ENCODE measurements at places on chromosomes 3 and 15. TPM values are rescaled to one million over a fixed set of nuclear protein-coding genes. Genes with fewer than 3 reads are reported as not detected.

DNA sequence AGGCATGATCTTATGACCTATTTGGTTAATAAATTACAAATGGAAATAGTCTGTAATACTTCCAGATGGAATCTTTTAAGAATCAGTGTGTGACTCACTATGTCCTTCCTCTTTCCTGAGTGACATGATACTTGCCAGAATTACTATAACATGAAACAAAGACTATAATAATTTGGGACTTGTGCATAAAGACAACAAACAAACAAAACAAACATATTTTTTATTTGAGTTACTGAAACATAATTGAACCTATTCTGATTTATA lies 1268.1 kb downstream of the OTOL1 start:
- DNase-seq, result no peak

The FSTL1 gene
- total RNA-seq, result 66.6 TPM

The ATP13A3 gene
- 143 TPM for total RNA-seq

GRCh38 chr3:42700366-42701288 lies 2.0 kb downstream of the HHATL start:
- no peak for DNase-seq

The GRAMD1C gene
- total RNA-seq, result 11.6 TPM

GRCh38 chr3:64438066-64438465 lies 212.8 kb upstream of the PRICKLE2 start:
- DNase-seq, result no peak

The KCNH8 gene
- total RNA-seq, result 16.0 TPM

The IL5RA gene
- total RNA-seq, result 3.1 TPM

DNA sequence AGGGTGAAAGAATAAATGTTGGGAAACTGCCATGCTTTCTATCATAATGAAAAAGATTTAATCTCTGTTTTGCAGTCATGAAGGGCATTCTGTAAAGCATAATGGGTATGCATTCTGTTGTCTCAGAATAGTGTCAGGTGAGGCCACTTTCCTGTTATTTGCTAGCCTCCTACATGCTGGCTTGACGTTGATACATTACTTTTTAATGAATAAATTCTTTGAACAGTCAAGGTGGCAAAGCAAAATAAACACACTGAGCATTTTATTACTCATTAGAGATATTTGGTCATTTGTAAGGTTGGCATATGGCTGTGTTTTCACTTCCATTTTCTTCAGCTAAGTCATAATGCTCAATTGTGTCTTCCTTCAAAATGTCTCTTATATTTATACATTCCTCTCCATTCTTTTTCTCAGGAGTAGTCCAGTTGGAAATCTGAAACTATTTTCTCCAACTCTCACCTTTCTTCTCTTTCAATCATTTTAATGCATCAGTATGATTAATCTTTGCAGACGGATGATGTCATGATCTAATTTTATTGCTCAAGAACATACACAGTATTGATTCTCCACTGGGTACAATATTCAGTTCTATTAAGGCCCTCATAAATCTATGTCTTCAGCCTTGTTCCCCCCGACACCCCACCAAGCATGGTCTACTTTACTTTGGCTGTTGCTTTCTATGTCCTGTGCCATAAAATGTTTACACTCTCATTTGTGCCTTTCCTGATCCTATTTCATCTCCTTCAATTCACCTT lies 290.7 kb downstream of the GBE1 start:
- DNase-seq, result no peak

The CHL1 gene
- 490 TPM for total RNA-seq

The GOLGA6L7 gene
- total RNA-seq, result not detected

The CFAP100 gene
- total RNA-seq, result 1.8 TPM

The SCN11A gene
- total RNA-seq, result 0.64 TPM

GRCh38 chr3:156635034-156635433 lies 39.4 kb upstream of the TIPARP start:
- no peak for DNase-seq

DNA sequence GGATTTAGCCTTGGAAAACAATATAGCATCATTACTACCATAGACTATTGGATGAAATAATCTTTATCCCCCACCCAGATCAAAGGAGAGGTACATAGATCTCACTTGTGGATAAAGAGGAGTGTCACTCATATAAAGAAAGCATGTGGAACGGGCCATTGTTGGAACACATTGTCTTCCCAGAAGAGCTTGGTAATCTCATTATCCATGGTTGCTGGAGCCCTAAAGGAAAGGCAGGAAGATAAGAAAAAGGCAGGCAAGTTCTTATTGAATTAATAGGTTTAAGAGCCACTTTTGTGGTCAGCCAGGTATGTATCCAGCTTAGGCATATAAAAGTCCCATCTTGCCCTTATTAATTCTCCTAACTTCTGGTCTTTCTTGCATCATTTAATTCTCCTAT lies 659.1 kb downstream of the GRM7 start:
- no peak for DNase-seq

The SUCNR1 gene
- total RNA-seq, result 0.73 TPM

The DUOX2 gene
- total RNA-seq, result not detected

- DNase-seq, result no peak
Measured at GRCh38 chr3:44106756-44107155, 134.9 kb upstream of the TOPAZ1 start.

The CHRNA5 gene
- total RNA-seq, result 5.1 TPM

The HEG1 gene
- total RNA-seq, result 17.2 TPM

DNA sequence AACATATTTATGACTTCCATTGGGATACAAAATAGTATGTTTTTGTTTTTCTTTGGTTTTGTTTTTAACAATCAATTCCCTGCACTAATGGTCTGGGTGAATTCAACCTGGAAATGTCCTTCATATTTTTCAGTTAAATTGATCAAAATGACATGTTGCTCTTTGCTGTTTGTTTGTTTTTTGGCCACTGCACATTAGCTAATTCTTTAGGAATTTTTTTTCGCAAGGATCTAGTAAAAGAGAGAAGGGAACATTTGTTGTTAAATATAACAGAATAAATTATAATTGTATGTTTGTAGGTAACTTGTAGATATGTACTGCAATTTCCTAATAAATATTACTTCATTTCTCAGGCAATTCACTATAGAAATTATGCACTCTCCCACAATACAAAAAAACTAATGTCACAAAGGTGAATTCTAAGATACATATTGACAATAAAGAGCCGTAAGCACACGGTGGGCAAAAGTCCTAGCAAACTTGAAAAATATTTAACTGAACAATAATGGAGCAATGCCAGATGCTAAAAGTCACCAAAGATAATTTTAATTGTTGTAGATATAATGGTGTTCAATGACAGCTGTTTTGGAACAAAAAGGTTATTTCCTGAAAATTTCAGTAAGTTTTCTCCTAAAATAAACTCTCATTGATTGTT lies 21.4 kb upstream of the PPARG start:
- DNase-seq, result no peak

GRCh38 chr15:73335471-73335870 lies 33.3 kb downstream of the HCN4 start:
- DNase-seq, result no peak

DNA sequence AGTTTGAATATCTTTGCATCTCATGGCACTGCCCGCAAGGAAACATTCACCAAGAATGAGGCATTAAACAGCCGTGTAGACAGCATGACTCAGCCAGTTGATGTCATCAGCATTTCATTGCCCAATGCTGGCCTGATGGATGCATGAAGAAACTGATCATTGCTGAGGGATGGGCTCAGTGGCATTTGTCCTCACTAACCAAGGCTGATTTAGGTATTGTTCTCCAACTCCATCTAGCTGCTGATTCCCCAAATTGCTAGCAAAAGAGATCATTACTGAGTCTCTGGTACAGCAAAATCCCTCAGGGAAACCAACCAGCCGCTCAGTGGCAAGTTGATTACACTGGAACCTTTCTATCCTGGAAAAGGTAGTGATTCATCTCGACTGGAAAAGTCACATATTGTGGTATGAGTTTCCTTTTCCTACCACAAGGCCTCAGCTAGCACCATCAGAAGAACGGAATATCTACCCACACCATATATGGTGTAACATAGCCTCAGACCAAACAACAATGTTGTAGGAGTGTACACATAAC lies 186.5 kb upstream of the GAP43 start:
- DNase-seq, result no peak

The GHSR gene
- not detected for total RNA-seq

The CD86 gene
- total RNA-seq, result 1.00 TPM

GRCh38 chr15:100373942-100374341 lies 32.2 kb upstream of the ADAMTS17 start:
- DNase-seq, result no peak

- DNase-seq, result no peak
Measured at GRCh38 chr3:131630807-131631206, 128.0 kb upstream of the MRPL3 start.

The HYAL1 gene
- total RNA-seq, result 2.1 TPM

- peak; percentile 7 for DNase-seq
Measured at GRCh38 chr3:28940530-28940929, 340.3 kb upstream of the RBMS3 start.

GRCh38 chr3:123110282-123110975 lies 43.6 kb downstream of the PDIA5 start:
- no peak for DNase-seq

DNA sequence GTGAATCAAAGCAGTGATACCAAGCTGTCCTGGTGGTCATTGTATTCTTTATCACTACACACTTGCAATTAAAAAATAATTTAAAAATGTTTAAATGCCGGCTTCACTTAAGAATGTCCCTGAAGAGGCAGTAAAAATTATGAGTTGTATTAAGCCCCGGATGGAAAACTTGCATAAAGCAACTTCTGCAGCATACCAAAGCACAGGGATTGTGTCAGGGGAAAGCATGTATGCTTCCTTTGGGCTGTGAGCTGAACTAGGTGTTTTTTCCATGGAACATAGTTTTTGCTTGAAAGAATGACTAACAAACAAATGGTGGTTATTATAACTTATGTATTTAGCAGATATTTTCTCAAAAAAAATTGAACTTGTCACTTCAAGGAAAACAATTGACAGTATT lies 143.1 kb downstream of the ARNT2 start:
- DNase-seq, result no peak

GRCh38 chr3:133659806-133660205 lies 1.9 kb downstream of the TOPBP1 start:
- DNase-seq, result no peak

- no peak for DNase-seq
Measured at GRCh38 chr3:17931131-17931530, 188.7 kb upstream of the TBC1D5 start.

- peak; percentile 72 for DNase-seq
Measured at GRCh38 chr3:10517627-10518026, 12.2 kb upstream of the ATP2B2 start.

DNA sequence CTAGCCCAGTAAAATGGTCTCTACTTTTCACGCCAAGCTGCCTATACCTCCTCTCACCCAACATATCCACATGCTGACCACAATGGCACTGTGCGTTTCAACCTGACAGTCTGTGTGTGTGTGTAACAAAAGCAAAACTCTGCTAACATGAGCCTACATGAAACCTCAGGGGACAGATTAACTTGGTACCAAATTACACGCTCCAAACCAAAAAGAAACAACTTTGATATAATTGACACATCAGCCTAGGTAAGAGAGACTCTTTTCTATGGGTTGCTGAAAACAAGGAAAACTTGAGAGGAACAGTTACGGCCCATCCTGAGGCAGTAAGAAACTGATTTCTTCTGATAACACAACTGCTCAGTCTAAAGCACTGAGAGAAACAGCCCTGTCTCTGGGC lies 31.5 kb downstream of the IGF2BP2 start:
- DNase-seq, result no peak

DNA sequence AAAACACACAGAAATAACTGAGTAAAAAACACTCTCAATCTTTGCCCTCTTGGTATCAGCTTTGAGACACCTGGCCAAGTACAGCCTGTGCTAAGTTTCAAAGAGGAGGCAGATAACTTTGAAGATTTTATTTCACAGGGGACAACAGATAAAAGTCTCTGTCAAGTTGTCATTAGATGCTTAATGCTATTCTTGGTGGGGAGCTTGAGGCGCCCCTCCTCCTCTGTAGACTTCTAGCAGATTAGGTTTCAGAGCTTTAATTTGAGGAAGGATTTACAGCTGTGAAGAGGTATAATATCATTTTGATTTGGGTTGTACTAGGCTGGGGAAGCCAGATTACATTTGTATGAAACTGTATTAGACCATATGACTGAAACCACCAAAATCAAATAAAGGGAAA lies 620.3 kb downstream of the FHIT start:
- no peak for DNase-seq

The UROC1 gene
- total RNA-seq, result 0.27 TPM

GRCh38 chr3:179288845-179289244 lies 34.0 kb upstream of the ZNF639 start:
- no peak for DNase-seq

GRCh38 chr3:94036909-94037507 lies 8.6 kb upstream of the STX19 start:
- no peak for DNase-seq

DNA sequence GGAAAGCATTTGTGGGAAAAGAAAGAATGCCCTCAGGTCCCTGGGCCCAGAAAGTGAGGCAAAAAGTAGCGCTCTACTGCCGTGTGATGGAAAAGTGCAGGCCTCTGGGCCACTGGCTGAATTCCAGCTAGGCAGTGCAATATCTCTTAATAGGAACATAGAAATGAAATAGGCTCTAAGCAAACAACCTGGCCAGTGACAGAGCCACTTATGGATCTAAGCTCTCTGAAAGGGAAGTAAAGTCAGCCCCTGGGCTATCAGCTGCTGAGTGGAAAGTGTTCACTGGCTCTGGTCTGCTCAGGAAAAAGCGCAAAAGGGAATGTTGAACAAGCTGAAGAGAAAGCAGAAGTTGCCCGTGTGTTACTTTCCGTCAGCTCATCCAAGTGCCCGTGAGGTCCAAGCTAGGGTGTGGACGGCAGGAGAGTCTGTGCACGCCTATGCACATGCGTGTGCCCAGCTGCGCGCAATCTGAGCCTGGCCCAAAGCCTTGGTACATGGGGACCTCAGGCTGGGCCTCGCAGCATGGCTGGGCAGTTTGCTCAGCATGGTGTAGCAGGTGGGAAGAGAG lies 74.0 kb upstream of the RAD18 start:
- no peak for DNase-seq

DNA sequence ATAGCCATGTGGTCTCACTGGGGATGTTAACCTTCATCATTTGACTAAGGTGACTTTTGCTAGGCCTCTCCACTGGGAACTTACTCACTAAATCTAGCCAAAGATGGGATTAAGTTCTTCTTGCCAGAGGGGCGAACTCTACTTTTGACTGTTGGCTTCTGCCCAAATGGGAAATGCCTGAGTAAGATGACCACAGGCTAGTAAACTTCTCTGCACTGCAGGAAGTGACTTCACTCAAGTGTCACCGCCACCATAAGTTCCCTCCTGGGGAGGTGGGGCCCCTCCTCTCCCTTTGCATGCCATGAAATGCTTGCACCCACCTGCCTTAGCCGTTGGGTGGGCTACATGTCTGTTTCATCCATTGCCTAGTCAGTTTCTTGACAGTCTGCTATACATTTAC lies 388.3 kb downstream of the FEZF2 start:
- DNase-seq, result no peak

The PTX3 gene
- 4.7 TPM for total RNA-seq

DNA sequence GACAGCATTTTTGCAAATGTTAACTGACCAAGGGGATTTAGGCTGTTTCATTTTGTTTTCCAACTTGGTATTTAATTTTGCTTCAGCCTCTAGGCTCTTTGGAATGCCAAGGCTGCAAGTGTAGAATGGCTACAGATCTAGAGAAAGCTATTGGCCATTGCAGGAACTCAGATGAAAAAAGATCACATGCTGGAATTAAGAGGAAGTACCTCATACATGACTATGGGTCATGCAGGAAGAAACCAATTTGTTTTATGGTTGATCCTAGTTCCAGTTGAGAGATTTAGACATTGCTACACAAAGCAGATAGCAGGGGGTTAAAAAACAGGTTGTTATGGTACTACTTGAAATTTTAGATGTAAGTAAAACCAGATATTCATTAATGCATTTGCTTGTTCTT lies 12.7 kb upstream of the CLDN16 start:
- no peak for DNase-seq
